ENCODE measurements at places on chromosomes 1 and 21.

DNA sequence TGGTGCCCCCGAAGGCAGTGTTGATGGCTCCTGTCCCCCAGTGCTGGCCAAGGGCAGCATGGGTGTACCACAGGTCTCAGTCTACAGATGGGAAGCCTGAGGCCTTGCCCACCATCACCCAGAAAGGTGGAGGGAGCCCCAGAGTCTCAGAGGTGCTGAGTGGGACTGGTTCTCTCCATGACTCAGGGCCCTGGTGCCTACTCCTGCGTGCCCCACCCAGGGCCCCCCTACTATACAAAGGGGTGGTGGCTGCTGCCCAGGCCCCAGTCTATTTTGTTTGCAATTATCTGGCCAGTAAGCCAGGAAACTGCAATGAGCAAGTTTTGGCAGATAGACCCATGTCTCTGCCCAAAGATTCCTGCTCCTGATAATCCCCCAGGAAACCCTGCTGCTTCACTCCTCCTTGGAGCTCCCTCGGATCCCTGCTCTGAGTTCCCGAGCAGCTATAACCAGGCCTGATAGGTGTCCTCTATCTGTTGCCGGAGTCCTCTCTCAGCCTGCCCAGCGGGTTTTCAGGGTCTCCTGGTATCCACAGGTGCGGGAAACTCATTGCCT lies 41.7 kb downstream of the EDN2 start:
- no peak for DNase-seq

DNA sequence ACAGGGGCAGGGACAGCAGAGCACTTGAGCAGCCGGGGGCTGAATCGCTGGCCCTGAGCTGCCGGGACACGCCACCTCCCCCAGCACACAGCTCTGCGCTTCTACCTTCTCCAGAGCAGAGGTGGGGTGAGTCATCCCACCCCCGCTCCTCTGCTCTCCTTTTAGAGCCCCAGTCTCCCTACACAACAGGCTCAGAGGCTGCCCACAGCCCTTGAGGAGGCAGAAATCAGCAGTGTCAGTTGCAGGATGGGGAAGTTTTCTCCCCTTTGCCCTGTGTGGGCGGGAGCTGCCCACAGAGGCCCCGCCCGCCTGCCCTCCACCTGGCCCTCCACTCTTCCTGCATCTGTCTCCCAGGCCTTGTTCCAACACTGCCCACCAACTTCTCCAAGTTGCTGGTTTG lies 94.6 kb downstream of the STUM start:
- DNase-seq: peak; percentile 43

GRCh38 chr1:204649721-204650521 lies 35.6 kb downstream of the LRRN2 start:
- DNase-seq: no peak

- no peak for DNase-seq
Observed at GRCh38 chr1:179372160-179372559, 6.4 kb downstream of the AXDND1 start.

DNA sequence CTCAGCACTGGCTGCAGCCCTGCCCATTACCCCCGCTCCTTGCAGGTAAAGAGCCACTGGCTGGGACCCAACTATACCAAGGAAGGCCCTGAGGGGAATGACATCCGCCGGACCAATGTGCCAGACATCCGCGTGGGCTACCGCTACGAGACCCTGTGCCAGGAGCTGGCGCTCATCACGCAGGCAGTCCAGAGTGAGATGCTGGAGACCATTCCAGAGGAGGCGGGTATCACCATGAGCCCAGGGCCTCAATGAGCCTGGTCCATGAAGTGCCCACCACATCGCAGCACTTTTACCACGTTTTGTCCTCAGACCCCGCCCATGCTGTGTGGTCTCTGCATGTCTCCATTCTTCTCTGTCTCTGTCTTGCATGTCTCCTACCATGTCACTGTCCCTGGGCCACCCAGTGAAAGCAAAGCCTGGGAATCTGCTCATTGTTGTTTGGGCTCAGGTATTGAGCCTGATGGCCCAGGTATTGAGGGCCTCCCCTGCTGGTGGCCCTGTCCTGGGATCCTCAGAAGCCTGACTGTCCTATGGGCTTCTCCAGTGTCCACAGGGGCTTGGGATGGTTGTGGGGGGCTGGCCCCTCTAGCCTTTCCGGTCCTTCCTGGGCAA lies 11.4 kb downstream of the AMPD2 start:
- DNase-seq: no peak

GRCh38 chr1:244444854-244445253 lies 6.9 kb downstream of the ADSS2 start:
- no peak for DNase-seq

- no peak for DNase-seq
Observed at GRCh38 chr1:245585252-245585959, 430.6 kb downstream of the KIF26B start.

- no peak for DNase-seq
Observed at GRCh38 chr1:62912028-62912638, 128.2 kb downstream of the ATG4C start.

DNA sequence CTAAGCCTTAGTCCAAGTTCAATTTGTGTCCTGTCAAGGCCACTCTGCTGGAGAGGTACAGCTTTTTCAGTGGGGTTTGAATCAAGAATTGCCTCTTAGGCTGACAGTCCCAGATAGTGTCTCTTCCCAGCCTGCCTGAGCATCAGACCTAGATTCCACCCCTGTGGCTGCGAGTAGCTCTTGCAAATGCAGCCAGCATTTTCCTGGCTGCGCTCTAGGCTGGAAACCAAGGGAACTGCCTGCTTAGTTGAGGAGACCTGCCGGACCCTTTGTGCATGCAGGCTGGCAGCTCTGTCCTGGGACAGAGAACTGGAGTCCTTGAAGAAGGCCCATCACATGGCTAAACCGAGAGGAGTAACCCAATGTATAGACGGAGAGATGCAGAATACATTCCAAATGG lies 293.7 kb downstream of the PCP4 start:
- no peak for DNase-seq

GRCh38 chr1:7374563-7375160 lies 396.4 kb upstream of the VAMP3 start:
- DNase-seq: no peak

DNA sequence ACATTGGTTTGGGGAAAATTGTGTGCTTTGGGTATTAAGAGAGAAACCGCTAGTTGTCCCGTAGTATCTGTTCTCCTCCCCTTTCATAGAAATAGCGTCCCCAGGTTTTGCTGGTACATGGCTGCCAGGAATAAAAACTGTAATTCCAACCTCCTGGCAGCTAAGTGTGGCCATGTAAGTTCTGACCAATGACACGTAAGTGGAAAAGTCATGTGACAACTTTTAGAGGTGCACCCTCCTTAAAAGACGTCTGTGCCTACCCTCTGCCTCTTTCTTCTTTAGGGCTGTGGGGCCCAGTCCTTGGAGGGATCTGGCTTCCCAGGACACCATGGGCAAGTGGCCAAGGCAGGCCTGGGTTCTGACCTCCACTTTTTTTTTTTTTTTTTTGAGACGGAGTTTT lies 59.3 kb downstream of the UMODL1 start:
- DNase-seq: no peak

- no peak for DNase-seq
Observed at GRCh38 chr1:15148941-15149340, 4.6 kb upstream of the TMEM51 start.

DNA sequence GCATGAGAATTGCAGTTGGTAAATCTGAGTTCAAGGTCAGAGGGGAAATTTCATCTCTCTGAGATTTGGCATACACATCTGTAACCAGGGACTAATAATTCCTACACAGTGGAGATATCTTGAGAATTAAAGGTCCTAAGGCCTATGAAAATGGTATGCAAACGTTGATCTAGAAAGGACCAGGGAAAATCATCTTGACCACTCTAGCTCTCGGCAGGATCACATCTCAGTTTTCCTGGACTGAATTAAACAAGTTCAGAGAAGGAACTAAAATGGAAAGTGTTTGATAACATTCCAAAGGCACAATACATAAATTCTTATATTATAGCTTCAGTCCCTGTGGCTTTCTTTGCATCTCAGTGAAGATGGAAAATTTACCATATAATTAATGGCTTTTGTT lies 28.5 kb upstream of the SIPA1L2 start:
- no peak for DNase-seq

GRCh38 chr1:225595452-225595851 lies 57.5 kb downstream of the ENAH start:
- DNase-seq: no peak

DNA sequence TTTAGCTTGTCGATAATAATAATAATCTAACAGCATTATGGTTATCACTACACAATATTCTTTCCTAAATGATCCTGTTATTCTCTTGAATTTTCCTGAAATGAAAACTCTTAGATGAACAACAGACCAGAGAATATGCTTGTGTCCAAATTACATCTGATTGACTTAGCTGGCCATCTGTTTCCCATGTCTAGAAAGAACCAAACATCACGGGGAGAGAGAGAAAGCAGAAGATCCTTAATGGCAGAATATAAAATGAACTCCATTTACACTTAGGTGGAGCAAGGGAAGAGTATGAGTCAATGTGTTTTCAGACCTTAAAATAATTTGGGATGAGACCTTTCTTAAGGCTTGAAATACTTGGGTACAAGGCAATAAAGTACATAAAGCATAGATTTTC lies 162.2 kb downstream of the DSCAM start:
- no peak for DNase-seq

DNA sequence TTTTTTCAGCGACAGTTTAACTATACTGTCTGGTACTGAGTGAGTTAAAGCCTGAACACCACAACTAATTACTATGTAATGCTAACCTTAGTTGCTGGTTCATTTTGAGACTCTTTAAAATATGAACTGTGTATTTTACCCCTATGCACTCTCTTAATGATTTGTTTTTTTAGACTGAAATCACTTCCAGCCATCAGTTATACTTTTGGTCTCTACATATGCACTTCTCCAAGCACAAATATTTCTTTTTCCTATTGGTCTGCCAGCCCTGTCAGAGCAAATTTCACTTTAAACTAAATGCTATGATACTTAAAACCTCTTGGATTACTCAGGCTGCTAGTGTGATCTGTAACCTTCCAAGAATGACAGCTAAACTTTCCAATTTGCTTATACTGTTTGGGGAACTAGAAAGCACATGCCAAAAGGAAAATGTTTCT lies 38.1 kb upstream of the SCYL3 start:
- DNase-seq: no peak

DNA sequence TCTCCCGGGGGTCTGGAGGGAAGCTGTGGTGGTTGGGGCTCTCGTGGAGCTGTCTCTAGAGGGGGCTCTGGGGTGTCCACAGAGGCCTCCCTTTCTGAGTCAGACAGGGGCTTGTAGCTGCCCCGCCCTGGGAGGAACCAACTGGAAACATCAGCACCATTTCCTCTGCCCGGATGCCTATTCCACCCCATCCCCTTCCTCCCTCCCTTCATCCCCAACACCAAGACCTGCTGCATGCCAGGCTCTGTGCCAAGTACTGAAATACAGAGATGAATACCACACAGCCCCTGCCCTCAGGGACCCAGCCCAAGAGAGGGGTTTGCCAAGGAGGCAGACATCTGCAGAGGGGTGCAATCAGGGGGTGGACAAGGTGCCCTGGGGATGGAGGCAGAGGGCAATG lies 125.6 kb upstream of the ADAR start:
- DNase-seq: no peak

DNA sequence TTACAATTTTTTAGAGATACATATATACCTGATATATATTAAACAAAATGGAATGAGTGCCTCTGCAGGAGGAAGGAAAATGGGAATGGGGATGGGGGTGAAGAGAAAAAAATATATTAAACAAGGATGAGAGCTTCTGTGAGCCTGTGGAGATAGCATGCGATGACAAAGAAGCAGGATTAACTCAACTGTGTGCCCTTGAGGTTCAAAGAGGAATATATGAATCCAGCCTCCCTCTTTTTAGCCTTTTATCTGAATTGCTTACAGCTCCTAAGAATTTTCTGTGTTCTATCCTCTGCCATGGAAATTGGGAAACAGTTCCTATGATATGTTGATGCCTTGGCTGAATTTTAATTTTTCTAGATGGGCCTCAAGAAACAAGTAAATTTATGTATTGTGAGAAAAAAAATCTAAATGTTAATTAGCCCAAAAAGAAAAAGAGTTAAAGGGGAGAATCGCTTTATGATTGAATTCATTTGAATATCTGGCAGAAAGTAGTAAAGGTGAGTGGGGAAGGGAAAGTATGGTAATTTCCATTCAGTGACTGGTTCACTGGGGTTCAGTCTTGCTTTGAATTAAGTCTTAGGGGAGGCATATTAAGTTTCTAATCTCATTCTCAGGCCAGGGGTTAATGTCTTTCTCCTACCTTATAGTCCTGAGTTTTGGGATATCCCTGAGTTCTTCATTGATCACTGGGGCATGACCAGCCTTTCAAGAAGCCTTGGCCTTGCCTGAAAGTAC lies 106.3 kb upstream of the HMCN1 start:
- DNase-seq: no peak

GRCh38 chr1:238457610-238458009 lies 566.9 kb upstream of the ZP4 start:
- DNase-seq: no peak

- DNase-seq: no peak
Observed at GRCh38 chr1:204084247-204084772, 11.4 kb downstream of the SOX13 start.

- DNase-seq: no peak
Observed at GRCh38 chr1:224980181-224980580, 50.7 kb downstream of the DNAH14 start.

DNA sequence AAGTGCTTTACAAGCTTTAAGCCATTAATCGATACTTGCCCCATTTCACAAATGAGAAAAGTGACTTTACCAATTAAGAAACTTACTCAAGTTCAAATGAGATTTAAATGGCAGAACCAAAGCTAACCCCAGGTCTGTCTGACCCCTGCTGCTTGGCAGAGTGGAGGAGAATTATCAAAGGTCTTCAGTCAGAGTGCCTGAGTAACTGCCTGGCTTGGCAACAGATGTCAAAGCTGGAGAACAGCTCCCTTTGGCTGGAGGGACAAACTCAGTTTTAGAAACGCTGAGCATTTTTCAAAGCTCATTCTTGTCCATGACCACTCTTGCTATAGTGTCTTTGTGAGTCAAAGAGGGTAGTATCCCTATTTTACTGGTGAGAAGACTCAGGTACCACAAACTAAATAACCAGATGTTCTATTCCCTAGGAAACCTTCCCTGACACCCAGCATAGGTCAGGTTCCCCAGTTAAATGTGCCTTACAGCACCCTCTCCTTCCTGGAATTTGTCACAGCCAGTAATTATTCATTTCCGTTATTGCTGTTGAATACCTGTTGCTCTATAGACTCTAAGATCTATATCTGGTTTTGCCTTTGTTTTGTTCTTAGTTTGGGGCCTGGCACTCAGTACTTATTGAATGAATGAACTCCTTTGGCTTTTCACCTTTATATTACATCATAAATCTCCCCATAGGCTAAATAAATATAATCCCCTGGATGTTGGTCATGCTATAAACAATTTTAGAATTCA lies 5.0 kb upstream of the BCAR3 start:
- DNase-seq: no peak

DNA sequence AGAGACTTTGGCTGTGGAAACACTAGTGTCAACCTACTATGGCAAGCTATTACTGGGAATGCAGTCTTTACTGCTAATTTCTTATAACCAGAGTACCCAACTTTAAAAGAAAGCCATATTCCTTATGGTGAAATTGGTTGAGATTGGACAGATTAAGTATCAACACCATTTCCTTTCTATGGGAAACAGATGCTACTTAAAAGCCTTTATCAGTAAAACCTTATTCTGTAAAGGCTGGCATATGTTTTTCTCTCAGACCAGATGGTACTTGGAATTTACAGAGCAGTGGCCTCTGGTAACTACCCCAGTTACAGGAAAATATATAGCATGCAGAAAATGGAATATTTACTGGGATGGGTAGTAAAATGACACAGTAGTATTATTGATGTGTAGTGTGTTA lies 18.8 kb downstream of the IFI44 start:
- DNase-seq: no peak

- no peak for DNase-seq
Observed at GRCh38 chr1:207328004-207328403, 6.5 kb downstream of the CD55 start.
